ENCODE measurements at places on chromosomes 4 and X. TPM values are rescaled to one million over a fixed set of nuclear protein-coding genes. Genes with fewer than 3 reads are reported as not detected.
A peak's percentile ranks its signal among the peaks of the same experiment; 100 is the strongest.

DNA sequence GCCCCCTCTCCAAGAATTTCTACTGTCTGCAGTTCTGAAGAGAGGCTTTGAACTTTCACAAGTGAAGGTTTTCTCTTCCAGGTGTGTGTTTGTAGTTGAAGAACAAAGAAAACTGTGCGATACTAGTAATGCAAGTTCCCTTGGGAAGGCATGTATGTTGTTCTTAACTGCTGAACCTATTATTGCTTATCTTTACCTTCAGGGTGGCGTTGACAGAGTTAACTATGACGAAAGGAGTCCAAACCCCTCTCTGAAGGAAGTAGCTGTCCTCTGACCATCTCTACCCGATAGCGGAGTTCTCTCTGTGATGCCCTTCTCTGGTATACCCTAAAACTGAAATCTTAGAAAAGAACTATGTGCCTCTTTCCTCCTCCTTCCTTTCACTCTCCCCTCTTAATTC, 79.9 kb downstream of the TSPAN7 start:
- DNase-seq = no peak
- H3K36me3 ChIP-seq = peaks cover 11% of the 10 kb centered on the region
- H3K4me3 ChIP-seq = no peak overlapping the region
- H3K27ac ChIP-seq = no peak overlapping the region
- H3K4me1 ChIP-seq = peaks cover 11% of the 10 kb centered on the region
- no peaks in the 10 kb centered on the region for H3K27me3 ChIP-seq

DNA sequence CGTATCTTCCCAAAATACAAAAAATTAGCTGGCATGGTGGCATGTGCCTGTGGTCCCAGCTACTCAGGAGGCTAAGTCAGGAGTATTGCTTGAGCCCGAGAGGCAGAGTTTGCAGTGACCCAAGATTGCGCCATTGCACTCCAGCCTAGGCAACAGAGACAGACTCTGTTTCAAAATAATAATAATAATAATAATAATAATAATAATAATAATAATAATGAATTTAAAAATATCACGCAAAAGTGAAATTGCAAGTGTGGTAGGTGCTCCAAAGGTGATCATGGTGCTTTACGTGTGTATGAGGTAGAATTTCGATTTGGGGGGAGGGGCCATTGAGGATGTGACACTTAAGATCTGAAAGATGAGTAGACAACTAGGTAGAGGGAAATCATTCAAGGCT, 4.9 kb upstream of the HPSE start:
- no peak for DNase-seq
- H3K27me3 ChIP-seq = no peaks in the 10 kb centered on the region
- no peaks in the 10 kb centered on the region for H3K4me1 ChIP-seq
- no peak overlapping the region for H3K27ac ChIP-seq
- H3K4me3 ChIP-seq = no peak overlapping the region
- H3K36me3 ChIP-seq = no peaks in the 10 kb centered on the region

DNA sequence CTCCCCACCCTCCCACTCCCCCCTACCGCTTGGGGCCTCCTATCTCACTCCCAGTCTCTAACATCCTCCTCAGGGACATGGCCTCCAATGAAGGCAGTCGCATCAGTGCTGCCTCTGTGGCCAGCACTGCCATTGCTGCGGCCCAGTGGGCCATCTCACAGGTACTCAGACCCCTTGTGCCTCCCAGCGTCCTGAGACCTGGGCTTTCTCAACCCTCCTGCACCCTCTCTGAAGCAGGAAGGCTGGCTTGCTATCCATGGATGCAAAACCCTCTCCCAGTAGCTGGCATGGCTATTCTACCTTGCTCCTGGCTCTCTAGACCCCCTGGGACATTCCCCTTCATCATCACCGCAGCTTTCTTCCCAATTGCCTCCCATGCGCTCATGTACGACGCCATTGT, 13.3 kb upstream of the UBA1 start:
- no peak overlapping the region for H3K4me3 ChIP-seq
- H3K27ac ChIP-seq = no peak overlapping the region
- H3K36me3 ChIP-seq = peaks cover 3% of the 10 kb centered on the region
- DNase-seq = no peak

DNA sequence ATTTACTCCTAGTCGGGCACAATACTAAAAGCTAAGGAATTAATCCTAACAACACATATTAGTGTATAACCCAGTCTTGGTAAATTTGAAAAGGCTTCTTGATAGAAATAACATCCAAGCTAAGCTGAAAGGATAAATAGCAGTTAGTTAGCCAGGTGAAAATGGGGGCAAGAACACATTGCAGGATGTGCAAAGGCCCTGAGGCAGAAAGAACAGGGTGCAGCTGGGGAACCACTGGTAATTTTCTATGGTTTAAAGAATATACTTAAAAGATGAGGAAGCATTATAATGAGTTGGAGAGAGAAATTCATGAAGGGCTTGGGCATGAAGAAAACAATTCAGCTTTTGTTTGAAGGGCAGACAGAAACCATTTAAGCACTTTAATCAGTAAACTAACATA, 689.0 kb downstream of the ADGRL3 start:
- no peaks in the 10 kb centered on the region for H3K27me3 ChIP-seq
- H3K36me3 ChIP-seq = no peaks in the 10 kb centered on the region
- H3K27ac ChIP-seq = no peak overlapping the region
- H3K4me1 ChIP-seq = no peaks in the 10 kb centered on the region

DNA sequence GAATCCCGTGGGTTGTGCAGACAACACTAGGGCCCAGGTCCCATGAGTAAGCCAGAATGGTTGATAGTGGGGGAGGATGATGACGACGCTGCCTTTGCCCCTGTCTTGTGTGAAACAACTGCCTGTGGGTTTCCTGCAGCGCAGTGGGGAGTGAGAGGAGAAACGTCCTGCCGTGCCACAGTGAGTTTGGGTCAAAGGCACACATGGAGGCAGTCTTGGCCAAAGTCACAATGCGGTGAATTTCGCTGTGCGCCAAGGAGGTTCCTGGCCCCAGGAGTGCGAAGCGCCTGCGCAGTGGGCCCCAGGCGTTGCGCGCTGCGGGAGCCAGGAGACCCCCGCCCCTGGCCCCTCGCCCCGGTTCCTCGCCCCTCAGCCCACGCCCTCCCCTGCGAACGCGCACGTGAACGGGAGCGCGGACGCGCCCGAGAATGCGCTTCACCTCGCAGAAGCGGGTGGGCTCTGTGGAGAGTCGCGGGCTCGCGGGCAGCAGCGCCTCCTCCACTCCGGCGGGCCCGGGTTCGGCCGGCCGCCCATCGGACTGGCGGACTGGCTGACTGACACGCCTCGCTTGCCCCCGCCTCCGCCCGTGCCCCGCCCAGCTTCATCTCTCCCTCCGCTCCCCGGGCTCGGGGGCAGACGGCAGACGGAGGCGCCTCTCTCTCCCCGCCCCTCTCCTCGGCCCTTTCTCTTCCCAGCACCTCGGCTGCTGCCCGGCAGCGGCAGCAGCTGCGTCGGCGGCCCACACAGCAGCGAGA, at the start of gene NUDT10:
NUDT10 (plus strand) TSS at position 635 of the 755 bp plus-strand sequence. CDS start 144 bp downstream, outside the sequence.
- peak; percentile 55 for DNase-seq
- H3K36me3 ChIP-seq = no peaks in the 10 kb centered on the region
- H3K27ac ChIP-seq = no peak within 1 kb of the TSS
- H3K27me3 ChIP-seq = no peaks in the 10 kb centered on the region

GRCh38 chr4:156756118-156756517, 215.5 kb downstream of the PDGFC start:
- no peaks in the 10 kb centered on the region for H3K27me3 ChIP-seq
- no peaks in the 10 kb centered on the region for H3K36me3 ChIP-seq
- no peak overlapping the region for H3K27ac ChIP-seq
- H3K4me3 ChIP-seq = no peak overlapping the region

- DNase-seq = no peak
- no peaks in the 10 kb centered on the region for H3K27me3 ChIP-seq
- peaks cover 65% of the 10 kb centered on the region for H3K36me3 ChIP-seq
- H3K4me3 ChIP-seq = no peak overlapping the region
Observed at GRCh38 chr4:182904211-182904761, 12.9 kb downstream of the DCTD start.

- no peaks in the 10 kb centered on the region for H3K27me3 ChIP-seq
- no peak overlapping the region for H3K4me3 ChIP-seq
- no peak overlapping the region for H3K27ac ChIP-seq
- no peak for DNase-seq
- no peaks in the 10 kb centered on the region for H3K4me1 ChIP-seq
- no peaks in the 10 kb centered on the region for H3K36me3 ChIP-seq
Observed at GRCh38 chr4:19512086-19512485, 739.6 kb upstream of the SLIT2 start.

- no peak overlapping the region for H3K27ac ChIP-seq
- DNase-seq = no peak
- H3K4me1 ChIP-seq = no peaks in the 10 kb centered on the region
- H3K36me3 ChIP-seq = no peaks in the 10 kb centered on the region
- H3K4me3 ChIP-seq = no peak overlapping the region
- no peaks in the 10 kb centered on the region for H3K27me3 ChIP-seq
Observed at GRCh38 chr4:110735686-110736085, 112.8 kb upstream of the PITX2 start.

DNA sequence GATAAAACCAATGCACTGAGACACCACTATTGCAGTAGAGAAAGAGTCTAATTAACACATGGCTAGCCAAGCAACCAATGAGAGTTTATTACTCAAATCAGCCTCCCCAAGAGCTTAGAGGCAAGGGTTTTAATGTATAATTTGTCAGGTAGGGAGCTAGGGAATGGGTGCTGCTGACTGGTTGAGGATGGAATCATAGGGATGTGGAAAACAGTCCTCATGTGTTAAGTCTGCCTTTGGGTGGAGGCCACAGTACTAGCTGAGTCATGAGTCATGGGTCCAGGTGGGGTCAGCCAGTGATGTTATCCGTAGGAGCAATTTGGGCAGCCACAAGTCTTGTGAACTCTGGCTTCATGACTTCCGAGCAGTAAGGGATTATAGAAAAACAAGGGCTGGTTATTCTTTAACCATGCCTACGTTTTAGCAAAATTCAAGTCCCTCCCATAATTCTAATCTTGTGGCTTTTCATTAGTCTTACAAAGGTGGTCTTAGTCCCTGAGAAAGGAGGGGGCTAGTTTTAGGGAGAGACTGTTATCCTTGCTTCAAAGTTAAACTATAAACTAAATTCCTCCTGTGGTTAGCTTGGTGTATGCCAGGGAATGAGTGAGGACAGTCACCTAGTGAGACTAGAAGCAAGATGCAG, 25.1 kb upstream of the PLAC8 start:
- no peak overlapping the region for H3K4me3 ChIP-seq
- no peaks in the 10 kb centered on the region for H3K36me3 ChIP-seq
- no peaks in the 10 kb centered on the region for H3K4me1 ChIP-seq
- H3K27ac ChIP-seq = no peak overlapping the region

GRCh38 chrX:142186103-142186502, 19.0 kb downstream of the MAGEC2 start:
- no peak for DNase-seq
- H3K4me1 ChIP-seq = no peaks in the 10 kb centered on the region
- no peaks in the 10 kb centered on the region for H3K36me3 ChIP-seq
- H3K27ac ChIP-seq = no peak overlapping the region

- H3K36me3 ChIP-seq = no peaks in the 10 kb centered on the region
- no peak for DNase-seq
- H3K4me1 ChIP-seq = peaks cover 35% of the 10 kb centered on the region
- H3K4me3 ChIP-seq = no peak overlapping the region
Observed at GRCh38 chr4:41141900-41142299, 72.4 kb downstream of the APBB2 start.

GRCh38 chr4:100022792-100023222, 72.7 kb upstream of the H2AZ1 start:
- H3K27me3 ChIP-seq = no peaks in the 10 kb centered on the region
- no peaks in the 10 kb centered on the region for H3K36me3 ChIP-seq
- H3K4me1 ChIP-seq = no peaks in the 10 kb centered on the region

DNA sequence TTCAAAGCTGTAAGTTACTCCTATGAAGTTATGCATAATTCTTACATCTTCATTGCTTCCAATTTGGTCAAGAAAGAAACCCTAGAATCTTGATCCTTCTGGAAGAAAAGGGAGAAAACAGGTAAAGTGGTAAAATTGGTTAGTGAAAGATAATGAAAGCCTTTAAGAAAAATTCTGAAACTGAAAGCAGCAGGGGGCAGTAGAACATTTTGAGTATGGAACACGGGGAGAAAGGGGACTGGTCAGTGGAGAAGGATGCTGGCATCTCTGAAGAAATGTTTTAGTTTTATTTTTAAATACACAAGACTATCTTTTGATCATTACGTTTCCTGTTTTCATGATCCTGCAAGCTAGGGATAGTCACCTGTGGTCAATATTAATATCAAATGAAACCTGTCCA, 54.3 kb downstream of the SLIT2 start:
- H3K4me3 ChIP-seq = no peak overlapping the region
- DNase-seq = no peak
- no peak overlapping the region for H3K27ac ChIP-seq
- no peaks in the 10 kb centered on the region for H3K36me3 ChIP-seq

DNA sequence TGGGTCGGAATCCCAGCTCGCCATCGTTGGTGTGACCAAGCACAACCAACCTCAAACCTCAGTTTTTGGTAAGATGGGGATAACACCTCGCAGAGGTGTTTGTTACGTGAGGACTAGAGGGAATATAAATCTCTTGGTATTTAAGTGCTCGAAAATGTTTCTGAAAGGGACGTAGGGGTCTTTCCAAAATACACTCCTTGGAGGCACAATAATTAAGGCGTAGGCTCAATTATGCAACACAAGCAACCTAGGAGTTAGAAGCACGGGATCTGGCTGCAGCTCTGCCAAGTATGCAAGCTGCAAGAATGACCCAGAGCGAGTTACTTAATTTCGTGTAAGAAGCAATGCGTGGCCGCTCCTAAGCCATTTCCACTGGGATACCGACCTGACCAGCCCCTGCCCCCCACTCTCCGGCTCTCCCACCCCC, 552 bp downstream of the ADH5 start:
- H3K36me3 ChIP-seq = peaks cover 7% of the 10 kb centered on the region
- peak overlapping the region; percentile 90 for H3K4me3 ChIP-seq
- DNase-seq = peak; percentile 65
- H3K27ac ChIP-seq = peak overlapping the region; percentile 94
- peaks cover 23% of the 10 kb centered on the region for H3K4me1 ChIP-seq

GRCh38 chr4:74996996-74997395, 64.1 kb downstream of the PARM1 start:
- no peak overlapping the region for H3K4me3 ChIP-seq
- H3K36me3 ChIP-seq = no peaks in the 10 kb centered on the region
- H3K27ac ChIP-seq = no peak overlapping the region

The BEND2 gene
- total RNA-seq = 0.30 TPM

The PARM1 gene
- total RNA-seq = 13.9 TPM

The FRMD7 gene
- total RNA-seq = not detected

The SLIT2 gene
- 4.7 TPM for total RNA-seq

The RHOH gene
- 0.68 TPM for total RNA-seq

The PAGE2B gene
- not detected for total RNA-seq

The SATL1 gene
- total RNA-seq = not detected

The TIMM17B gene
- 56.6 TPM for total RNA-seq

The CENPE gene
- 0.25 TPM for total RNA-seq

The LEF1 gene
- total RNA-seq = 0.29 TPM

The AREG gene
- total RNA-seq = not detected

The CXorf49 gene
- total RNA-seq = not detected

The GPR82 gene
- total RNA-seq = not detected

Measured in psoas muscle (tissue), 8 donors.